ENCODE measurements at places on chromosomes 3 and 15. TPM values are rescaled to one million over a fixed set of nuclear protein-coding genes. Genes with fewer than 3 reads are reported as not detected.

The SCG3 gene
- total RNA-seq = 2.2 TPM

- no peak for DNase-seq
These were observed 6.7 kb downstream of the PARP9 start for GRCh38 chr3:122557356-122557755.

DNA sequence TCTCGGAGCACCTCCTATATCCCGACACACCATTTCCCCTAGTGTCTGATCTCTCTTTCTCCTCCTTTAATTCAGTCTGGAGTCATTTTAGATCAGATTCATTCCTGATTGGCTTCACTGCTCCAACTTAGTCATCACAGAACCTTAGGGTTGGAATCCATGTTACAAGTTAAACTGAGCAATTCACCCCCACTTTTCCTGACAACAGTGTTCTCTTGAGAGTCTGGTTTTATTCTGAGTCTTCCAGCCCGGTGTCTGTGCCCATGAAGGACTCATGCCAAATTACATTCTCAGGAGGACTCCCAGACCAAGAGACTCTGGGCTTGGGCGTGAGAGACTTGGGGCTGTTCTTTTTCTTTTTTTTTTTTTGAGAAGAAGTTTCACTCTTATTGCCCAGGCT is 57.5 kb downstream of the LPP start:
- DNase-seq = no peak

The MTMR10 gene
- total RNA-seq = 26.7 TPM

GRCh38 chr15:79130535-79131130 is 40.1 kb upstream of the RASGRF1 start:
- no peak for DNase-seq

DNA sequence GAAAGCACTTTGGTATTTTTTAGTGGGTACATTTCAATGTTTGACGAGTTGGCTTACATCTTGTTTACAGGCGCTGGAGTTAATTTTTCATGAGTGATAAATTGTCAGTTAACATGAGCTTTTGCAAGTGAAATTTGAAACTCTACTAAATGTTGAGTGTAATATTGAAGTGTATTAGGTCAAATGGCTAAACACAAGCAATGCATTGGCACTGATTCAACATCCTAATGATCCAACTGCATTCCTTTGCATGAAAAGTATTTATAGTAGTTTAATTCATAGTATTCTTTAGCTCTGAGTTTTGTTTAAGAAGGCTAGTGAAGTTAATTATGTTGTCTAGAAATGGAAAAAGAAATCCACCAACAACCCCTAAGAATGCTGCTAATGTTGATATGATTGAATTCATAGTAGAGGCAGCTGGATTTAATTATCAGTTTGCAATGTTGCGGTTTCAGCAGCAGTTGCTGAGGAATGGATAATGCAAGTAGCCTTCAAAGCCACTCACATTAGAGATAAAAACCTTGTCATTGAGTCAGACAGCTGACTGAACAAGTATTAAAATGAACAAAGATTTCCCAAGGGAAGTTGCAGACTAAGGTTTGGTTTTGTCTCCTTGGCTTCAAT is 245.6 kb upstream of the GOLIM4 start:
- no peak for DNase-seq

Data from adrenal gland (tissue), 19 donors.